ENCODE measurements at places on chromosomes 13 and 19.

DNA sequence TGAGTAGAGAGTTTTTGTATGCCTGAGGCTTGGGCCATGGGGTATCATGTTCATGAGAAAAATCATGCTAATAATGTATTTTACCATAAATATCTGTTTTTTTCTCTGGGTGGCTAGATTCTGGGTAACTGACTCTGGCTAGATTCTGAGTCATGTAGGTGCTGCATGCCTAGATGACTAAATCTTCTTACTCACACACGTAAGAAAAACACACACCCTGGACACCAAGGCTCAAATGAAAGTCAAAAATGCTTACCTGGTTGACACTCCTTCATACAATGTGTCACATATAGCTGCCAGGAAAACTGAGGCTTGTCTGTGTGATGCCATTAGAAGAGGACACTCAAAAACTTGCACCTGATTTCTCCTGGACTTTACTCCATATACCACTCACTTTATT is 597.4 kb upstream of the SLITRK1 start:
- DNase-seq: no peak

DNA sequence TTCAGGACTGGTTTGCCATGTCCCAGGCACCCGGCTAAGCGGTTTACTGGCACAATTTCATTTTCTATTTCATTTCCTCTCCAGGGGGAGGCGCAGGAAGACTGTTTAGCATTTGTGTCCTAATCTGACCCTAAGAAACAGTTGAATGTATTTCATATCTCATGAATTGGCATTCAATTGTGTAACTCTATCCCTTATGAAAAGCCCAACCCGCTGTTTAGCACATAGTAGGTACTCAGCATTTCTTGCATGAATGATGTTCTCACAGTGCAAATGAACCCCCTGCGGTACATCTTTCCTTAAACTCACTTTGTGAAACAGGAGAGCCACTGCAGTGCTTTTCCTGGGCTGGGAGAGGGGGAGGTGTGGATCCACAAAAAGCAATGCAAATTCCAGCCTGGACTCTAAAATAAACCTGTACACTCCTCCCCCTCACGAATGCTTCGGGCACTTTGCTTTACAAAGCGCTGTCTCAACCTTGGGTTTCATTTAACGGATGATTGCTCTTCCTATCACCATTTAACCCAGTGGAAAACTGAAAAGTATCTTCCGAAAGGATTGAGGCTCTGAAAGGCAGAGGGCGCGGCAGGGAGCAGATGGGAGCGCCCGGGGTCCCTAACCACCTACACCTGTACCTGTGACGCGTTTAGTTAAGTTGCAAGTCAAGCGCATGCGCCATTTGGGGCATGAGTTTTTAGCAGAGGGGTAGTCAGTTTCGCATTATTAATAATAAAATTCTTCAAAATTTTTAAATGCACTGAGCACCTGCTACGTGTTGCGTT is 1.2 kb upstream of the EEF2 start:
- peak; percentile 61 for DNase-seq

GRCh38 chr13:95182570-95183265 is 118.5 kb downstream of the ABCC4 start:
- no peak for DNase-seq

GRCh38 chr13:70908795-70909194 is 800.5 kb upstream of the KLHL1 start:
- DNase-seq: no peak

DNA sequence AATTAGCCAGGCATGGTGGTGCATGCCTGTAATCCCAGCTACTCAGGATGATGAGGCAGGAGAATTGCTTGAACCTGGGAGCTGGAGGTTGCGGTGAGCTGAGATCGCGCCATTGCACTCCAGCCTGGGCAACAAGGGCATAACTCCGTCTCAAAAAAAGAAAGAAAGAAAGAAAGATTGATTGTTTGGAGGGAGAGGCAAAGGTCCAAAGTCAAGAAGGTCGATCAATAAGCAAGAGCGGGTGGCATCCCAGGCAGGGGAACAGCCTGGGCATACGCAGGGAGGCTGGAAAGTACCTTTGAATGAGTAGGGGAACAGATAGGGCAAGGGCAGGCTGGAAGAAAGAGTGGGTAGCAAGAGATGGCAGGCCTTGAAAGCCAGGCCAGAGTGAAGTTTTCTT is 11.9 kb upstream of the APOC4 start:
- DNase-seq: no peak

- no peak for DNase-seq
Measured at GRCh38 chr13:103358255-103358932, 292.2 kb upstream of the SLC10A2 start.
